ENCODE measurements at places on chromosomes 12 and 14.

DNA sequence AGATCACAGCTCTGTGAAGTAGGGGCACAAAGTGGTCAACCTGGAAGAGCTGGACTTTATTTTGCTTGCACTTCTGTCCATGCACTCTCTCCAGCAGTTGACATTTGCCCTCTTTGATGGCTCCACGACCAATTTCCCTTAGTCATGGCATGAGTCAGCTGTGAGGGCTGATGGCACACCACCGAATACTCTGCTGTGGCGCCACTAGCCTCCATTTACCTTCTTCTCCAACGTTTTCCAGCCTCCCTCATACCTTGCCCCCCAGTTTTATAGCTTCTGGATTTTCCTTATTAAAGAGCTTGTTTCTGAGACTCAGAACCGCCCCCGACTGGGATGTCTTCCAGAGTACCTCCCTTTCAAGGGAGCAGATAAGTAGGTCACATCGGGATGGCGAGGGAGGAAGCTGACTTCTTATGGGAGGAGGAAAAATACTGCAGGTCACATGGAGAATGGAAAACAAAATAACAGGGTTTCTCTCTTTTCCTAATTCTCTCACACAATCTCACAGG, 17.6 kb downstream of the NINJ2 start:
- DNase-seq = no peak

GRCh38 chr14:86357119-86357518, 827.2 kb downstream of the FLRT2 start:
- no peak for DNase-seq

DNA sequence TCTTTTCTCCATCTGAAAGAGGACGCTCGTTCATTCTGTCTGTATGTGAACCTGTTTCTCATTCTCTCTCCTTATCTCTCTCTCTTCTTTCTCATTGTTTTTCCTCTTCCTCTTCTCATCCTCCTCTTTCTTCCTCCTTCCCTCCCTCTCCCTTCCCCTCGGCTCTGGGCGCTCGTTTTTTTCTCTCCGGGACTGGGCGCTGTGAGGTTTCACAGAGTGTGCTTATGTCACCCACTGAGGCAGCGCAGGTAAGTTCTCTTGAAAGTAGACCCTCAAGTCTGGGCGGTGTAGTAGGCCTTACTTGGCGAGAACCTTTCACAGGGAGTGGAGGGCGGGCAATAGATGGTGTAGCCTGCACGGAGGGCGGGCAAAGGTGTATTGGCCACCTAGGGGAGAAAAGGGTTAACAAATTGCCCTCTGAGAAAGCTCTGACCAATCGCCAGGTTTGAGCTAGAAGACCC, 4.5 kb upstream of the SIX1 start:
- no peak for DNase-seq

- DNase-seq = no peak
Observed at GRCh38 chr14:101600336-101600890, 39.1 kb downstream of the DIO3 start.

GRCh38 chr14:21275261-21275858, 4.5 kb upstream of the RPGRIP1 start:
- DNase-seq = no peak

GRCh38 chr12:120125792-120126634, 9.5 kb upstream of the RAB35 start:
- DNase-seq = no peak

DNA sequence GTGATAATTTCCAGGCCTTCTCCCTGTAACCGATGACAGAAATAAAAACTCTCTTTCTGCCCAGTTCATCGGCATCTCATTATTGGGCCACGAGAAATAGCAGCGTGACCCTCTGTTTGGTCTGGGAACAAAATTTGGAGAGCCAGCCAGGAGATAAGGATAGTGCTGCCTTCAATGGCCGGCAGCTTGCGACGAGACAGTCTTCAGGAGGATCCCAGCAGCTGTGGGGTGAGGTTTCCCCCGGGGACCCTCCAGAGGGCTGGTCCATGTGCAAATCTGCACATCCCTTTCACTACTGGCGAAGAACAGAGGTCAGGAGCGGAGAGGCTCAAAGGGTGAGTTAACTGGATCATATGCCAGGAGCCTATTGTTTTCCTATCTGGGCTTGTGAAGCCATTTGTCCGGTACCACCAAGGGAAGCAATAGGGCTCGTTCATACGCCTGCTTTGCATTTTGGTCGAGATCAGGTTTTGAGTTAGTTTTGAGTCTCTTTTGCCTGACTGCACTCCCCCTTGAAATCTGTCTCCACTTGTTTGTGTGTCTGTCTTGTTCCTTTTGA, 4.8 kb downstream of the SLC39A2 start:
- DNase-seq = no peak

DNA sequence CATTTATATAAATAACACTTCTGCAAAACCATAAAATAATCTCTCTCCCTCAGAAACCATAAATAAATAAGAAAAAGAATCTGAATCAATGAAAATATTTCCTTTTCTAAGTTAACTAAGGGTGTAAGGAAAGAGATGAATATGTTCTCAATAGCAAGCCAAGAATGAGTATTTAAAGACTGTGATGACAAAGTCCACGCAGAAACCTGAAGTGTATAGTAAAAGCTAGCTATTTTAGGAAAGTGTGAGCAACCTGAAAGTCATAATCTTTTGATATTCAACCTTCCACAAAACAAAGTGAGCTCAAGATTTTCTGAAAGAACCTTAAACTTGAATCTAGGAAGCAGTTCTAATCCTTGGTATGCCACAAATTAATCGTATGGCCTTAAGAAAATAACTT, 15.9 kb downstream of the EIF2S3B start:
- DNase-seq = no peak
